Fibroblast of skin of right quadriceps (primary cell): ENCODE measurements at places on chromosomes 7 and 10.

DNA sequence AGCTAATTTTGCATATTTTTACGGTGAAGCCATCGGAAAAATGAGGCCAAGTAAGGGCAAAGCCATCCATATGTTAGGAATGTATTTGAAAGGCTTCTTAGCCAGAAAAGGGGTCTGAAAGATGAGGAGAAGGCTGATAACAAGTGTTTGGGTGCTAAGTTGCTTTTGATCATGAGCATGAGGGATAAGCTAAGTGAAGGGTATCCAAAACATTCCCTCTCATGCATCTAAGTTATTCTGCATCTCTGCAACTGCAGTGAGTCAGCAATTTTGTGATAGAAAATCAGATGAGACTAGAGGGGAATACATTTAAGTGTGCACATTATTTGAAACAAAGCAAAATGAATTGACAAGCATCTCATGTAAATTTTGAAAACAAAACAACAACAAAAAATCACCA is 282.8 kb downstream of the GPR158 start:
- DNase-seq, result no peak

- DNase-seq, result peak; percentile 34
Measured at GRCh38 chr10:100653957-100654781, 91.2 kb upstream of the PAX2 start.

DNA sequence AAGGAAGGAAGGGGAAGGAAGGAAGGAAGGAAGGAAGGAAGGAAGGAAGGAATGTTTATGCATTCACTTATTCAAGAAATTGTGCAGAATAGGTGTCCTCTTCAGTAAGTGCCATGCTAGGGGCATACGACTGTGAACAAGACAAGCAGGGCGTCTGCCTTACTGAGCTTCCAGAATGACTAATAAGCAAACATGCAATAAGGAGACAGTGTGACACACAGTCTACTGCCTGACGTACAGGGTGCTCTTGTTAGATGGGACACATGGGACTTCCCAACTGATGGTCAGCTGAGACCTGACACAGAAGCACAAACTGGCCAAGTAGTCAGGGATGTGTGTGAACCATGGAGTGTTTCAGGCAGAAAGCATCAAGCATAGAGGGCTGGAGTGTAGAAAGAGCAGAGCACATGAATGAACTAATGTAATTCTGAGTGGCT is 18.2 kb downstream of the DNAJC12 start:
- peak; percentile 9 for DNase-seq

GRCh38 chr7:41476460-41476803 is 226.5 kb downstream of the INHBA start:
- DNase-seq, result no peak

GRCh38 chr10:71625445-71626175 is 94.0 kb downstream of the C10orf105 start:
- DNase-seq, result no peak

- DNase-seq, result no peak
Measured at GRCh38 chr10:107728807-107729206, 564.3 kb upstream of the SORCS1 start.

DNA sequence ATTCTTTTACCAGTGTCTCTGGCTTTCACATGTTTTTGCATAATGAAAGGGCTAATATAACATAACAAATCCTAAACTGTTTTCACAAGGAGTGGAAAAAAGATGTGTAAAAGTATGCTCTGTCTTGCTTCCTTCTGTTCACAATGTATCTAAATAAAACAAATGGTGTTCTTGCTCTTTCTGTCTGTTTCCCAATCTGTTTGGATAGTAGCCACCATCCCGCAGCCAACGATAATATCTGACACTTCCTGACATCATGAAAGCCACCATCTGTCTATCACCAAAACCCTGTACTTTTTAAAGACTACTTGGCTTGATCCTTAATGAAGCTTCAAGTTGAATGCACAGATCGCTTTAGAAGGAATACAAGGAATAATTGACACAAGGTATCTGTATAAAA is 246.2 kb downstream of the ETV1 start:
- DNase-seq, result no peak

DNA sequence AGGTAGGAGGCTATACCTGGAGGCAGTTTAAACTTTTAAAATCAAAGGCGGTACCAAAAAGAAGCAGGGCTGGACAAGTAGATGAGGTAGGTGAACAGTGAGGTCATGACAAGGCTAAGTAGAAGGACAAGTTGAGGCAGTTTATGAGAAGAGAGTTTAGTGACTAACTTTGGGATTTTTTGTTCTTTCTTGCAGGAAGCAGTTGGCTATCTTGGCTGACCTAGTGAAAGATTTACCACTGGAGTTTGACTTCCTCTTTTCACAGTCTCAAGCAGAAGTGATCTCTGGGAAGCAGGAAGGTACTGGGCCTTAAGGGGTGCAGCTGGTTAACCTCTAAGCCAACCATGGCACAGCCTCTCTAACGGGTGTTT is 26.3 kb downstream of the ENTPD7 start:
- DNase-seq, result no peak

GRCh38 chr7:128731184-128731583 is 8.0 kb upstream of the CALU start:
- DNase-seq, result no peak

DNA sequence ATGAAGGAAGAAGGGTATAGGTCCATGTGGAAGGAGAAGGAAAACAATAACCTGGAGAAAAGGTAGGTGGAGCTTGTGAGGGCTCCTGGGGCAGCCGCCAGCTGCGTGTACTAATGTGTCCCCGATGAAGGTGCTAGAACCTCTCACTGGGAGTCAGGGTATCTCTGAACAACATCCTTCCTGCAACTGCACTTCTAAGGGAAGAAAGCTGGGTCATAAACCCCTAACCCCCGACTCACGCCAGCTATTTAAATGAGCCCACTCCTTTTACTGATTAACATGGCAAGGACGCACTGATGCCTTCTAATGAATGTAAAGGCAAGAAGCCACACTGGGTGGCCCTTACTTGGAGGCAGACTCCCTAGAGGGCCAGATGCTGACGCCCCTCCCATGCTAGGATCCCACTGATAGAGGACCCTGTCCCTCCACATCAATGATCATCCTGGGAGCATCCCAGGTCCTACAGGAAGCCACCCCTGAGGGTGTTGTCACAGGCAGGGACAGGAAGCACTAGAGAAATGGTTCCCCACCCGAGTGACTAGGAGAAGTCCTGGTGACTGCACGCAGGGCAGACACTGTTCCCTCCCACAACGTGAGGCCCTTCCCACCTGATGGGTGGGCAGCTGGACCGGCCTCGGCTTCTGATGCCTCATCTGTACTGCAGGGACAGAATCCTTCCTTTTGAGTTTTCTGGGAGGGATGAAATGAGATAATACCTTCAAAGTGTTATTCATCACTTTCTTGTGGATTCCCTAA is 20.4 kb downstream of the JCAD start:
- DNase-seq, result no peak

GRCh38 chr7:13801669-13802068 is 187.8 kb downstream of the ETV1 start:
- peak; percentile 15 for DNase-seq

- DNase-seq, result no peak
Measured at GRCh38 chr7:73308074-73308664, 457 bp downstream of the NSUN5 start.

DNA sequence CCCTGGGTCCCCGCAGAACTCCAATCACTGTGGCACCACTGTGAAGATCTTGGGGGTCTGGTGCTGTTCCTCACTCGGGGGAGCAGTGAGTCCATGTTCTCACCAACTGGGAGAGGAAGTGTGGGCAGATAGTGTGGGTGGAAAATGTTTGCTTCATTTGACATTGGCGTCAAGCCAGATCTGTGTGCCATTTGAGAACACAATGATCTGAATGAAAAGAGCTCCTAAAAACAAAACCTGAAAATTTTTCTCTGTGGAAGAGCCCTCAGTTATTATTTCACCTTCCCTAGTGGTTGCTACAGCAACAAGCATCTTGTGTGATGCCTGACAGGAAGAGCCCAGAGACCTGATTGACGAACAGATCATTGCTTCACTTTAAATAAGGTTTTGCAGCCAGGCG is 125.6 kb downstream of the VIPR2 start:
- DNase-seq, result no peak

GRCh38 chr7:101900103-101900502 is 82.7 kb downstream of the CUX1 start:
- no peak for DNase-seq

DNA sequence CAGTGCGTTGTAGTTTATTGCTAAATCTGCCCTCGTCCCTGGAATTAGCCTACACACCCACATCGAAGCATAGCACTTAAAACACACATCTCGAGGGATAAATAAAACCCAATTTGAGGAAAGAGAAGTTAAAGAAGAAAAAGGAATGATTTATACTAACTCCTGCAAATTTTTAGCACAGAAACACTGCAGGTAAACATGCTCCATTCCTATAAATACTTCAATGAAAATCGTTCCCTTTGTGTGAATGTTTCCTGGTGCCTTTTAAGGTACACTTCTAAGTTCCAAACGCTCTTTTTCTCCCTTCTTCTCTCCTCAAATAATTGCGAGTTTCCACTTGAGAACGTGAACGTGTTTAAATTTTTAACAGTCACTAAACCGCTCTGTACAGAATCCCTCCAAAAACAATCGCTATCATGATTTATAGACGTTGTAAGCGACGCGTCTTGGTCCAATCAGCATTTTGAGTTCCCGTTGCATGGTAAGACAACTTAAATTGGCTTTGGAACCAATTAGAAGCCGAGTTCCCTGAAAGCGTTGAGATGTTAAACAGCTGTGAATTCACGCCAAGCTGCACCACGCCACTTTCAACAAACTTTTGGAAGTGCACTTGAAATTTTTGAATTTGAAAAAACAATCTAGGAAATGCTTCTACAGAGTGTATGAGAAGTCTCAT is 12.5 kb upstream of the EBLN1 start:
- DNase-seq, result peak; percentile 53

DNA sequence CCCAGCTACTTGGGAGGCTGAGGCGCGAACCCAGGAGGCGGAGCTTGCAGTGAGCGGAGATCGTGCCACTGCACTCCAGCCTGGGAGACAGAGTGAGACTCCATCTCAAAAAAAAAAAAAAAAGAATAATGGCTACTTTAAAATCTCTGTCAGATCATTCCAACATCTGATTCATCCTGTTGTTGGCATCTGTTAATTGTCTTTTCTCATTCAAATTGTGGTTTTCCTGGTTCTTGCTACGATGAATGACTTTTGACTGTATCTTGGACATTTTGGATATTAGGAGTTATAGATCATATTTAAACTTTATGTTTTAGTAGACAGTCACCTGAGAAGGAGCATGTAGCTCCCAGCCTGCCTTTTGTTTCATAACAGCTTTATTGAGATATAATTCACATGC is 8.5 kb downstream of the TPST1 start:
- DNase-seq, result peak; percentile 25

DNA sequence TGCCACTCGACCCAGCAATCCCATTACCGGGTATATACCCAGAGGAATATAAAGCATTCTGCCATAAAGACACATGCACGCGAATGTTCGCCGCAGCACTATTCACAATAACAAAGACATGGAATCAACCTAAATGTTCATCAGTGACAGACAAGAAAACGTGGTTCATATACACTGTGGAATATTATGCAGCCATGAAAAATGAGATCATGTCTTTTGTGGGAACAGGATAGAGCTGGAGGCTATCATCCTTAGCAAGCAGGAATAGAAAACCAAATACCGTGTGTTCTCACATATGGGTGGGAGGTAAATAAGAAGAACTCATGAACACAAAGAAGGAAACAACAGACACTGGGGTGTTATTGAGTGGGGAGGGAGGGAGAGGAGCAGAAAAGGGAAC is 84.7 kb downstream of the SLC16A9 start:
- DNase-seq, result no peak

DNA sequence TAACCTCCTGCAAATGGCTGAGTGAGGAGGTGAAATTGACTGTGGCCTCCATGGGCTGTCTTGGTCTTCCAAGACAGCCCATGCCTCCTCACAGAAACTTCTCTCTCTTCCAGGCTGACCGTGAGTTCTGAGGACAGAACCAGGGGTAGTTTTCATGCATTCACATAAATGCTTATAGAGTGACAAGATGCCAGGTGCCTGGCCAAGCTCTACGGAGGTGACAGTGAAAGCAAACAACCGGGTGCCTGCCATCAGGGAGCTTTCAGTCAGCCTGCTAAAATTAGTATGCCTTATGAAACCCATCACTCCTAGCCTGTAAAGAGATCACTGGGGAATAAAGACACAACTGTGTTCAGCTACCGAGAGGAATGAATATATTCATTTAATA is 919 bp upstream of the RHOBTB1 start:
- DNase-seq, result no peak

DNA sequence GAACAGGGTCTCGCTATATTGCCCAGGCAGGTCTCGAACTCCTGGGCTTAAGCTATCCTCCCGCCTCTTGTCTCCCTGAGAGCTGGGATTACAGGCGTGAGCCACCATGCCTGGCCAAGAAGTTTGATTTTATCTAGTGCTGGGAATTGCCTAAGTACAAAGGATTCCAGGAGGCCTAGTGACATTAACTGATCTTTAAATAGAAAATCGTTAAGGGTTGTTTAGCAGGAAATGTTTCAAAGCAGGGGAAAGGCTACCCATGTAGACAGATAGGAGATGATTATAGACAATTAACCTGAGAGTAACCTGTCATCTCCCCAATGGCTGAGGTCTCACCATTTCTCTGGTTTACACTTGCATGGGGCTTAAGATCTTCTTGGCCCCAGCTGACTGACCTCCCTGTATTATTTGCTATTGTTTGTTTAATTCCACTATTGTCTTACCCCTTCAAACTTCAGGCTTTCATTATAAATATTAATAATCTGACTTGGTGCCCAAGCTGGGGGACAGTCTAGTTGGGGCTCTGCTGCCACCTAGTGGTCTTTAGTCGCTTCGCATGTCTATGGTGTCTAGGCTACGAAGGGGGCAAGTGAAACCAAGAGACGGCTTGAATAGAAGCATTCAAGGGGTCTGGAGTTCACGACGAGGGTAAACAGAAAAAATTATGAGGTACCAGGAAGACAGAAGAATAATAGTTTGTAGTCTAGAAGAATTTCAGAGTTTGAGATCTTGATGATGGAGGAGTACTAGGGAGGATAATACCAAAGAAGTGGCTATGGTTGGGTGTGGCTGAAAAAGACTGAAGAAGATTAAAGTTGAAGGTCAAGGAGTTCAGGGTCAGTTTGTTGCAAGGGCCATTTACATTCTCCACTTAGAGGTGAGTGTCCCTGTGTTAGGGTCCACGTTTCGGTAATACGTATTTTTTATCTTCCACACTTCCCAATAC is 40.4 kb upstream of the BPGM start:
- DNase-seq, result peak; percentile 49

DNA sequence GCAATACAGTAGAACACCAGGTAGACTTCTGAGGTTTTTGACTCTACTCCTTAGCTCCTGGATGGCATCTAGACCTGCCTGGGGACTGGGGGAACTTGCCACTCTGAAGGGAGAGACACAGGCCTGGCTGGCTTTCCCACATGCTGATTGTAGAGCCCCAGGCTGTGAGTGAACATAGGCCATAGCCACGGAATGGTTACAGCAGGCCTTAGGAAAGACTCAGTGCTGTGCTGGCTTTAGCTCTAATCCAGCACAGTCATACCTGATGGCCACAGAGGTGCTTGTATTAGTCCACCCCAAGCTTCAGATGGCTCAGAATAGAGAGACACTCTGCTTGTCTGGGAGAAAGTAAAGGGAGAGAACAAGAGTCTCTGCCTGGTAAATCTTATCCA is 35.0 kb upstream of the ARHGAP12 start:
- no peak for DNase-seq
